ENCODE measurements at places on chromosomes 3 and 15.

DNA sequence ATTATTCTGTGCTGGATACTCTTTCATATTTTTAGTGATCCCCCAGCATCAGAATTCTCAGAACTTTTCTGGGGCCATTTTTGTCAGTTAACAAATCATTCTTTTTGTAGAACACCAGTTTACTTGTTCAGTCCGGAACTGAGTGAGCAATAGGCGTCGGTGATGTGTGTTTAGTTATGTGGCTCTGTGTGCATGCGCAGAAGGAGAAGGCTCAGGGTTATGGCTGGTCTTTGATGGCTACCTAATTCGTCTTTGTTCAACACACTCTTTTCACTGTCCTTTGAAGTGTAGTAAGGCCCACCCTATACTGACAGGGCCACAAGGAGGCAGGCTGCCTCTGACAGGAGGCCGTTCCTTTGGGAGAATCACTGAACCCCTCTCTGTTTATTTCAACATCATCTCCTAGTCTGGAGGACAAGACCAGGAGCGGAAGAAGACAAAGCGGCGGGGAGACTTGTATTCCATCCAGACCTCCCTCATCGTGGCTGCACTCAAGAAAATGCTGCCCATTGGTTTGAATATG is 158.2 kb upstream of the CHRM5 start:
- no peak for DNase-seq

DNA sequence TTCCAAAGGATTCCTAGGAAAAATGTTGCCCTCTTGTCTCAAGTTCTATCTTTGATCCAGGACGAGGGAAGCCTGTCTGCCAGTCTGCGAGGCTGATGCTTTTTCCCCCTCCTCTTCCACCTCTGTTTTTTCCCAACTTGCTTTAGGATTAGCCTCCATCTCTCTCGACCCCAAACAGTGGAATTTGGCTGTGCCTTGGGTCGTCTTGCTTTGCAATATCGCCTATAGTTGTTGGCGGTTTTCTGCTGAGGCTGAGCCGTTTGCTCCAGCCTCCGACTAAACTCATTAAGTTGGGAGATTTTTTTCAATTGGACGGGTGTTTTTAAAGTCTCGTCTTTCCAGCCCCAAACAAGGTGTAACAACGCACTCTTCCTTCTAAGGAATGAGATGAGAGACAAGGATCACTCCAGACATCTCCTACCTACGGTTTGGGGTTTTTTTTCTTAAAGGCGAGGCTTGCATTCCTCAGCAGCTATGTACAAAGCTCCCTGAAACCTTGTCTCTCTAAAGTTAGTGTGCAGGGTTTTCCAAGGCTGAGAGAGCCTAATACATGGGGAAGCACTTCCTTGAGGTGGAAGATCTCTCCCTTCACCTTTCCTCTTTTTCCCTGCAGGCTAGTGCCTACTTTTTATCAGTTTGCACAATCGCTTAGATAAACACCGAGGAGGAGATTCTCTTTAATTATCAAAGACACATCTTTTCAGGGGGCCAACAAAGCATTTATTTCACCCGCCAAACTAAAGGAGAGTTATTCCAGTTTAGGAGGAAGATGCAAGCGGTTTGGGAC is 4.8 kb upstream of the NR2F2 start:
- DNase-seq: no peak

GRCh38 chr3:150786791-150787190 is 23.8 kb upstream of the SIAH2 start:
- no peak for DNase-seq

DNA sequence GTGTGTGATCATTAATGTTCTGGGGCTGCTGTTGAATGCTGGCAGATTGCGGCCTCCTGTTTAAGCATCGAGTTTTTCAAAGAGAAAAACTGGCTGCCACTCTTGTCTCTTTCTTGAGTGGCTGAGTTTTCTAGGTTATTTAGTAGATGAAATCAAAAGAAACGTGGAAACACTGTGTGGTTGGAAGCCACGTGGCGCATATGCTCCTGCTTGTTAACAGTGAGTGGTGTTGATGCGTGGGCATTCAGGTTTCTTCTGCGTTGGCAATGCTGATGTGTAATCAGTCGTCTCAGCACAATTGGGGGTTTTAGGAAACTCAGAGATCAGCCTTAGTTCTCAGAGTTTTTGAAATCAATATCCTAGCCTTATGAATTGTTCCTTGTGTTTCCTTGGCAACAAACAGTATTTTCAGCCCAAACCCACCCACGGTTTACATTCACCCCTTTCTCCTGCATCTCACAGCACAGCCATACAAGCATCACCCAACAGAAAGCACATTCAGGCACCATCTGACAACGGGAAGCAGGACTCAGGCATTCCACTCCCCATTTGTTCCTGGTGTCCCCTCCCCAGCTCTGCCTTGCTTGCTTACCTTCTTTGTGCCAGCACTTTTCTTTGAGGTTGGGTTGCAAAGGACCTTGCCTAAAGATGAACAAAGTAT is 74.7 kb downstream of the SEC22A start:
- no peak for DNase-seq

GRCh38 chr15:41773729-41774061 is 589 bp upstream of the MAPKBP1 start:
- DNase-seq: no peak

GRCh38 chr3:15436246-15436645 is 8.8 kb downstream of the EAF1 start:
- DNase-seq: no peak

- DNase-seq: peak; percentile 89
Observed at GRCh38 chr3:169662132-169662842, 1.2 kb downstream of the MECOM start.

- DNase-seq: peak; percentile 24
Observed at GRCh38 chr3:3800685-3801493, 1.7 kb downstream of the LRRN1 start.

DNA sequence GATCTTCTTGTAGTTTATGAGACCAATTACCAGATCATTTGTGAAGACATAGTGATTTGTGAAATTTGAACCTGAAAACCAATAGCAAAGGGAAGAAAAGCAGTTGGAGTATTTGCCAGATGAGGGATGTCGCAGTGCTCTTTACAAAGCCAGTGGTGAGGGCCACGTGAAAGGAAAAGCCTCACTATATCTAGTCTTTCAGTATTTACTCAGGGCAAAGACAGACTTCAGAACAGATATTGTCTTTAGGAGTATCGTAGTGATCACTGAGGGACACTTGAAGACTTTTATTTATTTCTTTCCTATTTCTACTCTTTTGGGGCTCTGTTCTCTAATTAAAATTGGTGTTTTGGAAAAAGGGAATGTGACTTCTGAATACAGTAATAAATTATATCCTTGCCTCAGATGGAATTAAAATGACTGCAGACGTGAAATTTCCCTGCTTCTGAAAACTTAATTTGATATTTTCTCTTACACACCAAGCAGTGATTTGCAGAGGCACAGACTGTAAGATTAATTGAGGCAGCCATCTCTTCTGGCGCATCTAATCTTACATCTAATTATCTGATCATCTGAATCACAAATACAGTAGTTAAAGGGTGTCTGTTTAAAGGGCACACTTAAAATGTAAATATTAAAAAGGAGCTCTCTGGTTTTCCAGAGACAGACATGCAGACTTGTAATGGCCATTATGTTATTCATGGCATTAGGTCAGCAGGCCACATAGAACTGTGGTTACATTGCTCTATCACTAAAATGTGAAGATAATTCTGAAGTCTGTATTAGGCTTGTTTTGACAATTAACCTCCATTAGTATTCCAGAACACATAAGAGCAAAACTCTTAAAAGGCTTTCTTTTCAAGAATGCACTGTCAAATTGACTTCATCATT is 193.0 kb upstream of the GOLIM4 start:
- no peak for DNase-seq

GRCh38 chr3:194858382-194858781 is 172.7 kb downstream of the FAM43A start:
- no peak for DNase-seq

DNA sequence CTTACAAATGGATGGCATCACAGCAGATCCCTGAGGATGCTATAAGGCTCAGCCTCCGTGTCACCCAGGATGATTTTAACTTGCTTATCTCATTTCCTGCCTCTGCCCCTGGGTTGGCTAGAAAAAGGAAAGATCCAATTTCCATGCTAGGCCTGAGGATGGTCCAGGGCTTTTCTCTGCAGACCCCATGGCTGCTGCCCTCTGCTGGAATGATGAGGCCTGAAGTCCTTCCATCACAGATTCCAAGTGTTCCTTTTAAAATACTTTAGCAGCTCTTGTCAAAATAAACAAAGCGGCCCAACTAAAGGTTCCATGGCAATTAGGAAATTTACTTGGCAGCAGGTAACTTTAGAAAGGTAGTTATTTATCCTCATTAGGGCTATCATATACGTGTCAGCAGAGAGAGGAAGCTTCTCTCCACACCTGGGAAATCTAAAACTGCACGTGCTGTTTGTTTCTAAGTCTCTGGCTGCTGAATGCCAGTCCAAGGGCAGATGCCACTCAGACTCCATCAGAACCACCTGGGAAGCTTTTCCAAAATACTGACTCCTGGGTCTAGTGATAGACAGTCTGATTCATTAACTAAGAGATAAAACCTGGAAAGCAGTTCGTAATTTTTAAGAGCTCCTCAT is 401.9 kb upstream of the IL12A start:
- DNase-seq: no peak

DNA sequence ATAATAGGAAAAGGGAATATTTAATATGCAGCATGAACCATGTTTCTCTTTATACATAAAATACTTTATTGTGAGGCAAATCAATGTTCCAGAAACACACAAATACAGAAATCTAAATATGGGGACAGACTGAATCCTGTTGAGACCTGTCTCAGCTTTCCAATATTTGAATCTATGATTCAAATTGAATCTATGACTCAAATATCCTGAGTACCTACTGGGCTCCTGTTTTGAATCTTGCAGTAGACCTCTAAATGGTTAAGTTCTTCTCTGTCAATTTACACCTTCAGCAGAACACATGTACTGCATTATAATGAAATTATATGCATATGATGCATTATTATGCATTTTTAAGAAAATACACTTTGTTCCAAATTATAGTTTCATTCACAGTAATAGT is 143.2 kb upstream of the PLXND1 start:
- no peak for DNase-seq

GRCh38 chr3:46482632-46483350 is 15.0 kb upstream of the RTP3 start:
- DNase-seq: no peak

DNA sequence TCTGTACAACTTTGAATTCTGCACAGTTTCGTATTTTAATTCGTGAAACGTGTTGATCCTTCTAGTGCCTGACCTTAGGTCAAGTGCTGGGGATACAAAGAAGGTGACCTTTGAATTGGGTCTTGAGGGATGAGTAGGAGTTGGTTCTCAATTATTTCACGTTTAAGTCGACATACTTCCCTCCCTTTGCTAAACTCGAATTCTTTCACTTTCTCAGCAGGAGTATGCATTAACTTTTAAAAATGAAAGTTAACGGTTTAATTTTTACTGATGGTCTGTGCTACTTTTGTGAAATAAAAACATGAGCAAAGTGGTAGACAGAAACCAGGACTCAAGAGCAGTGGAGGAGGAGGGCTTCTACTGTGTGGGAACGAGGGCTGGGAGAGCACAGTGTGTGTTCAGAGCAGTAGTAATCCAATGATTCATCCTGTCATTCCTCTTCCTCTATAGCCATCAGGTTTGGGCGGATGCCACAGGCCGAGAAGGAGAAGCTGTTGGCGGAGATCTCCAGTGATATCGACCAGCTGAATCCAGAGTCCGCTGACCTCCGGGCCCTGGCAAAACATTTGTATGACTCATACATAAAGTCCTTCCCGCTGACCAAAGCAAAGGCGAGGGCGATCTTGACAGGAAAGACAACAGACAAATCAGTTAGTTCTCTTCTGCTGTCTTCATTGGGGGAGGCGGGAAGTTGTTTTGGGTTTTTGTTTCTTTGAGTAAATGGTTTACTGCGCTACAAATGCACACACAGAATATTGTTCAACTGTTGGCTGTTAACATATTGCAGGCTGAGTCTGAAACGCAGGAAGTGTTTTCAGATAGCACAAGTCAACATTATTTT is 78.6 kb upstream of the TSEN2 start:
- DNase-seq: peak; percentile 82

DNA sequence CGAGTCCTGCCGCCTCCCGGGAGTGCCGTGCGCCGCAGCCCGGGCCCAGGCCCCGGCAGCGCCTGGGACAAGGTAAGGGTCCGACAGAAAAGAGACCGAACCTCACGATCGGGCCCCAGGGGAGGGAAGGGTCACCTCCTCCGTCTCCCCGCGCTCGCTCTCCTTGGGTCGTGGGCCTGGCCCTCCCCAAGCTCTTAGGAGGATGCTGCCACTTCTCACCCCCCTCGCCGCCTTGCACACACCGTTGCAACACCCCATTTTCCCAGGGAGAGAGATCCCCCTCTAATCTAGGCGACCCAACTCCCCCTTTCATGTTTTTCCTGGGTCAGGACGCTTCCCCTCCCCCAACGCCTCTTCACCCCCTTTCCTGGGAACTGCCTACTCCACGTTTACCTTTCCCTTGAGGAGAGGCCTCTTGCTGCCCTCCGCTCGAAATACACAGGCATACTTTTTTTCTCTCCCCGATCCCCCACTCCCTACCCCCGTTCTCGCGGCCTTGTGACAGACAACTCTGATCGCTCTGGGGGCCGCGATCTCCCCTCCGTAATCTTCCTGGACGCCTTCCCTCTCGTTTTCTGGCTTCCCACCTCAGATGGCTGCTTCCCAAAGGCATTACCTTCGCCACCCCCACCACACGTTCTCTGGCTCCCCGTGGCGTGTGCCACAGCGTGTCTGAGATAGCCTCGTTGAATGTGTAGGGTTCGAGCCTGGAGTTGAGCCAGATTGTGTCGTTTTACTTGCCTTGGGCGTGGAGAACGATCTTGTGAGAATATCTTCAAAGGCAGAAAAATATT is 688 bp downstream of the SETD5 start:
- peak; percentile 67 for DNase-seq

DNA sequence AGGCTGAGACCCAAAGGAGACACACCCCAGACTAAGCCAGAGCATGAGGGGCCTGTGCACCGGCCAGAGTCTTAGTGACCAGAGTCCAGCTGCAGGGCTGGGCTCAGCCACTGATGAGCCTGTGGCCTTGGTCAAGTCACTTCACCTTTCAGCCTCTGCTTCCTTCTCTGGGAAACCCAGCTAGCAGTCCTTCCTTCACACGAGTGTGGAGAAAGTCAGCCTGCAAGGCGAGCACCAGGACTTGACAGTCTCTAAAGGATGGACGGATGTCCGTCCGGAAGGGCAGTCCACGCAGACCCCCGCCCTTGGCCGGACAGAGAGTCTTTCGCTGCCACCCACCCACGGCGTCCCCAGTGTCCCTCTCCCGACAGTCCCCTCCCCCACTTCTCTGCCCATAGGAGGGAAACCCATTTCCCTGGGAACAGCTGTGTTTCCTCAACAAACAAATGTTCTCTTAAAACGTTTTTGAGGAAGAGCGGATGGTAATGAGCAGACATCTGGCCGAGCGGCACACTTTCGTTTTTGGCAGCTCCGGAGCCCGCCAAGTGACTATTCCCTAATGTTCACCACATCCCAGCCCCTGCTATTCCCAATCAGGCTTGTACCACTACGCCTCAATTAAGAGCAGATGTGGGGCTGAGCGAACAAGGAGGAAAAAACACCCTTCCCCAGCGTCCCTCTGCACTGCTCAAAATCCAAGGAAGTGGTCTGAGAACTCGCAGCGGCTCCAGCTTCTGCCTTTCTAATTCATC is 129.1 kb upstream of the SMAD3 start:
- no peak for DNase-seq

GRCh38 chr3:141280690-141281089 is 49.1 kb downstream of the PXYLP1 start:
- no peak for DNase-seq

Measured in mucosa of descending colon (tissue), 3 donors.